ENCODE measurements at places on chromosomes 6 and 20.

- DNase-seq, result no peak
These were observed 1.3 kb upstream of the RAMACL start for GRCh38 chr6:166587631-166588413.

GRCh38 chr20:57831326-57831992 is 121.6 kb upstream of the PMEPA1 start:
- no peak for DNase-seq

GRCh38 chr6:2971420-2972218 is at the start of gene SERPINB6:
SERPINB6 (minus strand) TSS chr6:2971567; CDS start chr6:2959332, 12,235 bp downstream.
- DNase-seq, result peak; percentile 35

DNA sequence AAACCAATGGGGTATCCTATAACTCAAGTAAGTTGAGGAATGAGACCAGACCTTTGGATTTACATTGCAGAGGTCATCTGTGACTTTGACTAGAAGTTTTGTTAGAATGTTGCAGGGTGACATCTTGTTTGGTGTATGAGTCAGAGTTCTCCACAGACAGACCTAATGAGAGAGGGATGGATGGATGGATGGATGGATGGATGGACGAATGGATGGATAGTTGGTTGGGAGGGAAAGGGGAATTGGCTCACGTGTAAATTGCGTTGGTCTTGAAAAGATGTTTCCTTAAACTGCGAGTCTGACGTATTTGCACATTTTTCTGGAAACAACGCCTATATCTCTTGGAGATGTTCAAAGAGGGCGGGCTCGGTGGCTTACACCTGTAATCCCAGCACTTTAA is 1.0 kb upstream of the MTRES1 start:
- no peak for DNase-seq

- no peak for DNase-seq
These were observed 6.3 kb upstream of the WFDC13 start for GRCh38 chr20:45695496-45695895.

DNA sequence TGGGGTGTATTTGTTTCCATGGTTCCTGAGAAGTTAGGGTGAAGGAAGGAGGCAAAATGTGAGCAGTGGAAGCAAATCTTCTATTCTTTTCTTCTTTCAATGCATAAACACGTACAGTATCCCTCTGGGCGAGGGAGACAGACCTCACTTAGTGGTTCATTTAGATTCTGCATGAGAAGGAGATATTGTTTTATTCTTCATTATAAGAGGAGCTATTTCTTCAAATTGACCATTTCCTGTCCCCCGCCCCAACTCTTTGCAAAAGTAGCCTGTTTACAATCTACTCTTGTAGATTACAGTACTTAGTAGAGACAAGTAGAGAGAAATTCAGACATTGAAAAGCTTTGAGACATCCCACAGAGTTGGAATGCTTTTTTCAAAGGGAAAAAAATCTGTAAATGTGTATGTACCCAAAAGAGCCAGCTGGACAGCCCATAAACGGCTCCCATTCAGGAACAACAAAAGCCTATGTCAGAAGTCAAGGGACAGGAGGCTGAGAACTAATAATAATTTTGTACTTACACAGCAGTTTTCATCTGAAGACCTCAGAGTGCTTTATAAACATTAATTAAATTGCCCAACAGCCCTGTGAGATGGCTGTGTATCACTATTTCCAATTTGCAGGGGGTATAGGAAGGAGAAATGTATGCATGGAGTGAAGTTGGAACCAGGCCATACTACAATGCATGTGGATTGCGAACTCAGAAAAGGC is 23.9 kb downstream of the CD83 start:
- no peak for DNase-seq

DNA sequence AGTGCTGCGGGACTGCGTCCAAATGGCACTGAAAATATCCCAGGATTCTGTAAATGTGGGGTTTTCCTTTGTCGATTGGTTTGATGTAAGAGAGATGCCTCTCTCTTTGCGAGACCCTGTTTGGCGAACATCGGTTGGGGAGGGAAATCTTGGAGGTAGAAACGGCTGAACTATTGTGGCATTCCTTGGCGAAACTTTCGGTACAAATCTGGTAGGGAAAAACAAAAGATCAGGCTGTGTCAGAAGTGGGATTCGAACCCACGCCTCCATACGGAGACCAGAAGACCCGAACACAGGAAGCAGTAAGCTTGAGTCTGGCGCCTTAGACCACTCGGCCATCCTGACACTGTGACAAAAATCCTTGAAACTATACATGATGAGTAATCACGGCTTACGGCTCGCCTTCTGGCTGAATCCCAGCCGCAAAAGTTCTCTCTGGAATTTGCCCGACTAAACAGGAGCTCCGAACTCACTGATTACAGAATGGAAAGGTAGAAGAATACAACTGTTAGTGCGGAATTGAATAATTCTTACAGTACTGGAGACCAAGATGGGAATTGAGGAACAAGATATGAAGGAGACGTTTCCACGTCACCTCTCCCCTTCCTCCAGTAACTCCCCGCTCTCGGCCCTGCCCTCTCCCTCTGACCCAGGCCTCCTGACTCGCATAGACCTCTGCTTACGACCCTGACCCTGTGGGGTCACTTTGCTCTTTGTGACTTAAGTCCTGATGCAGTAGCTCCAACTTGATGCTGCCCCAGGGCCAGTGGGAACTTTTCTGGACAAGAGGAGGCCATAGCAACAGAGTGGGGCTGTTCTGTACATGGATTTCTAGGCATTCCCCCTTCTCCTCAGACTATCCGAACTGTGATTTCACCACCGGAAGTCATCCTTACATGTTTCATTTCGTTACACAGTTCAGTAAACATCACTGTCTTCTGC is 132.8 kb upstream of the ZNF184 start:
- peak; percentile 87 for DNase-seq

- no peak for DNase-seq
These were observed 62.2 kb downstream of the ARFGEF2 start for GRCh38 chr20:48983423-48984400.

- DNase-seq, result no peak
These were observed 888 bp downstream of the DYNLRB1 start for GRCh38 chr20:34517114-34517505.

DNA sequence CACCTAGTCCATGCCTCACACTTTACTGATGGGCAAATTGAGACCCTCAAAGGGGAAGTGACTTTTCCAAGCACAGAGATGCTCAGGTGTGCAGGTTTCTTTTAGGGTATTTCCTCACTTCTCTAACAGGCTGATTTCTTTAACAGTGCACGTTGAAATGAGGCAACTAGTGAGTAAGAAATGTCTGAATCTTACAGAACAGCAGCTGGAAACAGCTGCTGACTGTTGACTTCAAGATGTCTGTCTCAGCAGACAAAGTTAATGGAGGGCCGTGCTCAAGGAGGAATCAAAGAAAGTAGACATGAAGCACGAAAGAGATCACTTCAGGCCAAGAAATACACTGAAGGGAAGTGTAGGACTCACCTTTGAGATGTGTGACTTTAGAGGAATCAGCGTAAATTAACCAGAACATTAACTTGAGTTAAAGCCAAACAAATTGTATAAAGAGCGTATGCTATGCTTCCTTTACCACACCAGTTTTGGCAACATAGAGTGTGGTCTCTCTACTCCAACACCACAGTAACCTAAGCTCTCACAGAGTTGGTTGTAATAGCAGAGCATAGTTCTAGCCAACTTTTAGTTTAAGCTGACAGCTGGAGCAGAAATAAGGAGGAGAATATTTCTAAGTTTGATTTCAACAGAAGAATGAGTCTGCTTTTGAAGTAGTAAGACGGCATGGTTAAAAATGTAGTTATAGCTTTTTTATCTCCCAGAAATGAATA is 60.9 kb downstream of the SAMD3 start:
- no peak for DNase-seq

DNA sequence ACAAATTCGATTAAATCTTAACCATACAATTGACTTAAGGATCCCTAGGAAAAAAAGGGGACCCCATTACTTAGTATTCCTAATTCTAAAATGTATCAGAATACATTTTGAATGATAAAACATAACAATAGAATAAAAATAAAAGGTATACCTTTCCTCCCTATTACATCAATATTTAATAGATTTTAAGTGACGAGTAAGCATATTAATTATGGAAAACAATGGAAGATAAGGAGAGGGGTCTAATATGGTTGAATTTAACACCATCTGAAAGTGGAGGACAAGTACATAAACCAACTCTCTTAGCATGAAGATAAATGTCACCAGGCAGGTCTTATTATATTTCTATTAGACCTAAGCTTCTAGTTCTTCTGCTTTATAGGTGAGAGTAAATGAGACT is 232.1 kb downstream of the HAO1 start:
- DNase-seq, result no peak

DNA sequence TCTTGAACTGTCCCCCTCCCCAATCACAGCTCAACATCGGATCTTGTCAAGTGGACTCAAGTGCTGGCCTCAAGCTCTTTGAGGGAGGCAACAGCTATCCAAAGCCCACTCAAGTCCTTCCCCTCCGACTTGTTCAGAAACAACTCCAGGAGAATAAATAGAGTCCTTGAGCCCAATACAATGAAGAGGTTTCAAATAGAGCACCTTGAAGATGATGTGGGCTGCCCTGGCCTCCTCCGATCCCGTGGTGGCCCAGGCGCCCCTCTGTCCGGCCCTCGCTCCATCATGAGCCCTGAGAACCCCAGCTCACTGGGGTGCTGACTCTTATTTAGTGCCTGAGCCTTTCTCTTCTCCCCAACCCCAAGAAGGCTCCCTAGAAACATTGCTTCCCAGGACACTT is 164.3 kb upstream of the PMEPA1 start:
- DNase-seq, result no peak

DNA sequence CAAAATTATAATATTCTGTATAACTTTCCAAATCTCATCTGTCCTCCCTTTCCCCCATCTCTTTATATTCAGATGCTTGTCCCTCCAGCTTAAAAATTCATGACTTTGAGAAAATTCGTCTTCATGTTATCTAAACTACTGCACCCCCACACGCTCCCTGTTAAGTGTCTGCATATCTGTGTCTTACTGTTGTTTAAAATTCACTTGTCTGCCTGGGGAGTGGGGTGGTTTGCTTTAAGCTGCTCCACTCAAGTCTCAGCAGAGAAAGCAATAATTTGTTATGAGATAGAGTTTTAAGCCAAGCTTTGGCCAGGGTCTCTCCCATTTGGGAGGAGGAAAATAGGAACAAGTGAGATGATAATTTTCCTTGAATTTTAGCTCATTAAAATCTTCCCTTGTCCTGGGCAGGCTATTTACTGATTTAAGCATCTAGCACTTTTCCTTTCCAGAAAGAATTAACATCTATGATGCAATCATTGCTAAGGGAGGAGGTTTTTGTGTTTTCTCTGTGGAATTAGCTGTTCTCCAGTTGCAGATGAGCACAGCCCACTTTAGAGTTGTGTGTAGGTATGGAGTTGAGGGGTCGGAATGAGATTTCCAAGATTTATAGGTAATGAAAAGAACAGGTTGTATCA is 36.8 kb downstream of the MTHFD1L start:
- no peak for DNase-seq

DNA sequence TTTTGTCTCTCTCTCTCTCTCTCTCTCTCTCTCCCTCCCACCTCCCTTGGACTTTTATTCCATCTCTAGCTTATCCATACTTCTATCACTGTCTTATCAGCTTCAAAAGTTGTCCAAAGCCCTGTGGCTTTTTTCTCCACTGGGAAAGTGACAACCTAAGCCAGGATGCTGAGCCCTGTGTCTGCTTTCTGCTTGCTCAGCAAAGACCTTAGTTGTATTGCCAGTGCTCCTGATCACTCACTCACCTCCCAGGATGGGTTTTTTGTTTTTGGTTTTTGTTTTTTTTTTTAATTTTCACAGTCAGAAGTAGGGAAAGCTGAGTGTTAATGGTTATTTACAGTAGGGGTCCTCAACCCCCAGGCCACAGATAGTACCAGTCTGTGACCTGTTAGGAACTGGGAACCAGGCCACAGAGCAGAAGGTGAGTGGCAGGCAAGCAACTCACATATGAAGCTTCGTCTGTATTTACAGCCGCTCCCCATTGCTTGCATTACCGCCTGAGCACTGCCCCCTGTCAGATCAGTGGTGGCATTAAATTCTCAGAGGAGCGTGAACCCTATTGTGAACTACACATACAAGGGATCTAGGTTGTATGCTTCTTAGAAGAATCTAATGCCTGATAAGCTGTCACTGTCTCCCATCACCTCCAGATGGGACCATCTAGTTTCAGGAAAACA is 125.0 kb upstream of the ID4 start:
- no peak for DNase-seq

DNA sequence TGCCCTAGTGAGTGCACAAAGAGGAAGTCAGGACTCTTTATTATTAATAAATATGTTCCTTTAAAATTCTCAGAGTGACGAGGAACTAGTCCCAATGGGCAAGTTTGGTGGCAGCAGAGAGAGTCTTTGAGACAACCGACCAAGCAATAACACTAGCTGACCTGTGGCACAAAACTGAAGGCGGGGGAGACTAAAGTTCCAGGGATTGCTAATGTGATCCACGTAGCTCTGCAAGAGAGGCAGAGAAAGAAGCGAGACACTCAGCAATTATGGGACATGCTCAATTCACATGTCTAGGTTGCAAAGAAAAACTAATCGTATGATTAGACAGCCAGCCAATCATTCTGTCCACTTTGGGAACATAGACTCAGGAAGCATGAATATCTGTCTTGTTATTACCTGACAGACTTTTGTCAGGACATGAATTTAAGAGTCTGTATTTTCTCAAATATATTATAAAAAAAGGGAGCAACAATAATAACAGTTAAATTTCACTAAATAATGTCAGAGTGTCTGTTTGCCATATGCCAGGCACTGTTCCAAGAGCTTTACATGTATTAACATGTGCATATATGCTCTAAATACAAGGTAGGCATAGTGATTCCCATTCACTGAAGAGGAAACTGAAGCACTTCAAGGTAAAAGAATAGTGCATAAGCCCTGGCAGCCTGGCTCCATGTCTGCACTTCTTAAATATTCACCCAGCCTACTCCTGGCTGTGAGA is 81.0 kb downstream of the COL9A1 start:
- no peak for DNase-seq

GRCh38 chr6:159689001-159689400 is 4.0 kb downstream of the SOD2 start:
- no peak for DNase-seq

- DNase-seq, result no peak
These were observed 16.0 kb downstream of the MARCKS start for GRCh38 chr6:113873043-113873667.

DNA sequence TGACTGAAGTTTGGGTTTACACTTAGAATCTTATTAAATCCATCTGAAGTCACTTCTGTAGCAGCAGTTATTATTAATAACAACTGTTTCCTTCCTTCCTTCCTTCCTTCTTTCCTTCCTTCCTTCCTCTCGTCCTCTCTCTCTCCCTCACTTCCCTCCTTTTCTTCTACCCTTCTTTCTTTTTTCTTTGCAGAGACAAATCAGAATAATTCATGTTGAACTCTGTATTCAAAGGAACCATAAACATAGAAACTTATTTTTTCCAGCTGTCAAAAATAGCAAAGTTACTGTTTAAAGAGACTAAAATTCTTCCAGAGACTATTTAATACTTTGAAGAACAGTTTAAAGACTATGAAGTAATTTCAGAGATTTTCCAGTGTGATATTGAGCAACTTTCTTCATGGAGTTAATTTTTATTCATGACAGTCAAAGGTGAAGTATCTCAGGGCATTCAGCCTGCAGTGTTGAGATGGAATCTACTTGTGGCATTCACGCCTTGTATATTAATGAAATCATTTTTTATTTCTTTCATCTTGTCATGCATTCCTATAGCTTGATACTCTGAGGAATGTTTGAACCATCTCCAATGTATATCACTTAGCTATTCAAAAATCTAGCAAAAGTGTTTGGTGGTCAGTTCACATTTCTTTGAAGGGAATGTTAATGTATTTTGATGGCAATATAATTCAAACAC is 109.7 kb downstream of the BCAS1 start:
- DNase-seq, result no peak

- no peak for DNase-seq
These were observed 141.5 kb downstream of the MYB start for GRCh38 chr6:135322427-135323201.

GRCh38 chr6:44104481-44105021 is 22.7 kb downstream of the MRPL14 start:
- DNase-seq, result no peak

Data from NCI-H460 (cell line).